ENCODE measurements at places on chromosomes 4 and X.

- DNase-seq: no peak
These were observed 45.2 kb downstream of the TRIM2 start for GRCh38 chr4:153249199-153250041.

DNA sequence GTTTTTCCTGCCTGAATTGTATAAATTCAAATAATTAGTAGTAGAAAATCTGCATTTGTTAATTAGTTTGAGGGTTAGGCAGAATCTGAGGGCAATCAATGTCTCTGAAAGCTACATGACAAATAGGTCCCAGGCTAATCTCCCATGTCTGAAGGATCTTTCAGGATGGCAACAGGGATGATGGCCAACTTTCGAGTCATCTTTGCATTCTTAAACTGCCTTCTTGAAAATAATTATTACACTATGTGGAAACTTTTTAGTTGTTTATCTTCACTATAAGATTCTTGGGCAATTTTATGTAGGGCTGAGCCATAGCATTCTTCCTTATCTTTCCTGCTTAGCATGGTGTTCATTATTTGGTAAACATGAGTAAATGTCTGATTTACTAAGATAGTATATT lies 490.3 kb upstream of the EPHA5 start:
- DNase-seq: no peak

- no peak for DNase-seq
These were observed 6.2 kb downstream of the CD99 start for GRCh38 chrX:2697306-2697705.

DNA sequence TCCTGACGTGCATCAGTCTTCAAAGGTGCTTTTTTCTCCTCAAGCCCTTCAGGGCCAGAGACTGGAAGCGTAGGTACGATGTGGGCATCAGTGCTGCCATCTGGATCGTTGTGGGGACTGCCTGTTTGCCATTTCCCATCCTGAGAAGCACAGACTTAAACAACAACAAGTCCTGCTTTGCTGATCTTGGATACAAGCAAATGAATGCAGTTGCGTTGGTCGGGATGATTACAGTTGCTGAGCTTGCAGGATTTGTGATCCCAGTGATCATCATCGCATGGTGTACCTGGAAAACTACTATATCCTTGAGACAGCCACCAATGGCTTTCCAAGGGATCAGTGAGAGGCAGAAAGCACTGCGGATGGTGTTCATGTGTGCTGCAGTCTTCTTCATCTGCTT lies 15.7 kb downstream of the P2RY10 start:
- DNase-seq: no peak

DNA sequence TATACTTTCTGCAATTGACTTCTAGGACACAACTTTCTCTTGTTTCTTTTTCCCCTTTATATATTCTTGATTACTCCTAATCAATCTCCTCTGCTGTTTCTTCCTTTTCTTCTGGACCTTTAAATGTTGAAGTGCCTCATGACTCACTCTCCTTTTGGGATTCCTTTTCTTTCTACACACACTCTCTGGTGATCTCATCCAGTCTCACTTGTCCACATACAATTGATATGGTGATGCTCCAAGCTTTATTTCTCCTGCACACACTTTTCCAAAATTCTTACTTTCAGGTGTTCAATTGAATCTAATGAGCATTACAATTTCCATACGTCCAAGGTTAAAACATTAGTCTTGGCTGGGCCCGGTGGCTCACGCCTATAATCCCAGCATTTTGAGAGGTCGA lies 794.8 kb upstream of the EPHA5 start:
- no peak for DNase-seq

- DNase-seq: no peak
These were observed 50.8 kb downstream of the SLC2A9 start for GRCh38 chr4:9970399-9971011.

GRCh38 chrX:475926-476723 lies 89.4 kb upstream of the PPP2R3B start:
- no peak for DNase-seq

- peak; percentile 36 for DNase-seq
These were observed 28.6 kb downstream of the HADH start for GRCh38 chr4:108018040-108018883.

GRCh38 chrX:97387004-97387403 lies 503.3 kb downstream of the RPA4 start:
- DNase-seq: no peak

DNA sequence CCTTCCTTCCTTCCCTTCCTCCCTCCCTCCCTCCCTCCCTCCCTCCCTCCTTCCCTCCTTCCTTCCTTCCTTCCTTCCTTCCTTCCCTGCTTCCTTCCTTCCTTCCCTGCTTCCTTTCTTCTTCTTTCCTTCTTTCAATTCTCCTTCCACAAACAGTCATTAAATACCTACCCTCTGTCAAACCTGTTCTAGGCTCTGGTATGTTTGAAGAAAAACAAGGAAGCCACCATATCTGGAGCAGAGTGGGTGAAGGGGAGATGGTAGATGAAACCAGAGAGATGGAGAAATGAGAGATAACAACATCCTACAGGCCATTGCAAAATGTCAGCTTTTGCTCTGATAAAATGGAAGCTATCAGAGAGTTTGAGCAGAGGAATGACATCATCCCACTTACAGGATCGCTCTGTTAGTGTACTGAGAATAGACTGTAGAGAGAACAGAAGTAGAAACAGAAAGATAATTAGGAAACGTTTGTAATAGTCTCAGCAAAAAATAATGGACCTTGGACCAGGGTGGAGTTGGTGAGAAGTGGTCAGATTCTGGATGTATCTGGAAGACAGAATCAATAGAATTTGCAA lies 334.0 kb downstream of the STIM2 start:
- no peak for DNase-seq

DNA sequence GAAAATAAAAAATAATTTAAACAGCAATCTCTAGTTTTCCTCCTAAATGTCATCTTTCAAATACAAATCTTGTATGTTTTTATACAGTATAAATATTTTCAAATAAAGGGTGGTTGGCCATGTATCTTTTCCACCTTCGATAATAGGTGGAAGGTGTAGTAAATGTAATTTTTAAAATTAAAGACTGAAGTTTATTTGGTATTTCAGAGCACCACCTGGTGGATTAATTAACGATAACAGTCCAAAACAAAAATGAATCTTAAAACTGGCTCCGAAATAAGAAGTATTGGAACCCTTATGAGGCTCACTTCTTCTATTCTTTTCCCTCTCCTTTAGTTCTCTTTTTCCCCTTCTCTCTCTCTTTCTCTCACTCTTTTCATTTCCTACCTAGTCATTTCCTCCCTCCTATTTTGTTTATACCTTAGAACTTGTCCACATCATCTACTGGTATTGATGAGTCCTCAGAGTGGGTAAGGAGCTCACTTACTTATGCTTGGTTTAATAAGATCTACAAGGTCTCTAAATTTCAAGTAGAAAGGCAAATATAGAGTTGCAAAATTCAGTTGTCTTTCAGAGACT lies 82.9 kb upstream of the EXOC1L start:
- DNase-seq: no peak

DNA sequence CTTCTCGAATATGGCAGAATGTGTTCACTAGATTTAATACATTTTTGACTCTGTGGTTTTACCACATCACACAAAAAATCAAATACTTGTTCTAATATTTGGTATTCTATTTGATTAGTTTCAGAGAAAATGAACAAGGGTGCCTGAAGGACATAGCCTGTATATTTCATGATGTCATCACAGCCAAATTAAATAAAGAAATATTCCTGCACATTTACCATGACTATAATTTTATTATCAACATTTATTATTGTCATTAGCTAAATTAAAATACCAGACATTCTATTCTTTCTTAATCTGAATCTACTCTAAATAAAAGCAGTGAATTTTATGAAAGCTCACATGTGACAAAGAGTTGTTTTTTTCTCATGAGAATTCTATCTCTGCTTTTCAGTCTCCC lies 980.5 kb downstream of the PCDH18 start:
- DNase-seq: no peak

DNA sequence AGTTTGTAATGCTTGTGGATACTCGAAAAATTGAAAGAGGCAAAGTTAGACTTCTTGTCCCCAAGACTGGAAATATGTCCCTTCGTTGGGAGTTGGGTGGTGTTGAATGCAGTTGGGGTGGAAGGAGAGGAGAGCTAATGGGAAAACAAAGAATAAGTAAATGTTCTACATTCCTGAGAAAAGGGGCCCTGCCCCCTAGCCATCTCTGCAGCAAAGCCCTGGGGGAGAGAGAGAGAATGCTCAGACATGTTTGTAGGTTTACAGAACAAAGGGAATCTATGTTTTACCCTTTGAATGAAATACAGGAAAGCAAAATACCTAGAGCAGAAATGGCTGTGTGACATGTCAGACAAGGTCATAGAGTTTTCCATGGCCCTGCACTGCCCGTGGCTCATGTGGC lies 88.1 kb downstream of the RASL11B start:
- DNase-seq: no peak
